Effector memory CD4-positive, alpha-beta T cell (primary cell): ENCODE measurements at places on chromosomes 7 and 10.

- DNase-seq, result no peak
Measured at GRCh38 chr10:62386356-62387320, 12.5 kb downstream of the ZNF365 start.

GRCh38 chr10:101650863-101651262 is 44.1 kb downstream of the FBXW4 start:
- DNase-seq, result no peak

DNA sequence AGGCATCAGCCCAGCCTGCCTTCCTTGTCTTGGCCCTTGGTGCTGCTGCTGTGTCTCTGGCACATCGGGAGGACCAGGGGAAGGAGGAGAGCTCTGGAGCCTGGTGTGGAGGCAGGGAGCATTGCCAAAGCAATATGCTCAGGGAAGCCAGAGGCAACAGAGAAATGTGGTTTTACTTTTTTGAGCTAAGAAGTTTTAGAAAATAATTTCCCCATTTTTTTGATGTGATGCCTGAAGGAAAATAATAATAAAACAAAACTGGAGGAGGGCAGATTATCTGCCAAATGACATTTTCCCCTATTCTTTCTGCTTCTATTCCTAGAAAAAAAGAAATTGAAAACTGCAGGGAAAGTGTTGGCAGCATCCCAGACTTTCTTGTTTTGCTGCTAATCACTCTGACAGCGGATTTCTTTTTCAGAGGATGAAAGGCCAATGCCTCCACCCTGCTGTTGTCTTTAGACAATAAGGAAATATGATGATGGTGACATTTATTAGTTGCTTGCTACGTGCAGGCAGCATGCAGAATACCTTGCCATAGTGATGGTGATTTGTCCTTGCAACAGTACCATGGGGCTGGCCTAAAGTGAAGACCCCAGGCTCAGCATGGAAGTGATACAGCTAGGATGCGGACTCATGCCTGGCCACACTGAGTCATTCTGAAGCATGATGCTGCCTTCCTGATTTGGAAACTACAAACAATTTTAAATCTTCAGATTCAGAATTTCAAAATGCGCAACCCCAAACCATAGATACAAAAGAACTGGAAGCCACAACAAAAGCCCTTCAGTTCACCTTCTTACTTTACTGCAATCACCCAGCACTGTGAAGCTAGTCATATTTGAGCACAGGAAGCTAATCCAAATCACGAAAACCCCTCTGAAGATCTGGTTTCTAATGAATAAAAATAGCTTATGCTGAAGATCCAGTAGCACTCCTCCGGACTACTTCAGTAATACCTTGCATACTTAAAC is 260.2 kb upstream of the TMEM72 start:
- no peak for DNase-seq

DNA sequence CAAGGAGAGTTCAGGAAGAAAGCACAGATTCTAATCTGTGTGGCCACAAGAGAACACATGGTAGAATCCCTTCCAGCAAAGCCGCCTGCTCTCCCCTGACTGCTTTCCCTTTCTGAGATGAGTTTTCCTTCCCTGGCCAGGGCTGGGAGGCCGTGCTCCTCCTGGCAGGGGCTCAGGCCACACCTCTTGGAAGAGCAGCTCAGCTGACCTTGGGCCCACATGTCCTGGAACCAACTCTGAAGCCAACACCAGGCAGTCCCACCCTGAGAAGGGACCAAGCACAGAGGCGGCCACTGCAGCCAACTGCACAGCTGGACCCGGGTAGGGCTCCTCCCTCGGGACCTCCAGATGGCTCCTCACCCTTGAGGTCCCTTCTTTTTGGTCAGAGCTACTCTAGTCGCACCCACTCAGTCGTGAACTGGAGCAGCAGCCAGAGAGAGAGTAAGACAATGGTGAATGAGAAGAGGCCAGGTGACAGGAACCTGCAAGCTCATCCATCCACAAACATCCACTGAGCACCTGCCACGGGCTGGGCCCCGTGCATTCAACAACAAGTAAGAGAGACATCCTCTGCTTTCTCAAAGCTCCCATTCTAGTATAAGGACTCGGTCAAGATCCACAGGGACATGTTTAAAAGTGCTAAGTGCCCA is 40.3 kb downstream of the FAM53B start:
- DNase-seq, result no peak

DNA sequence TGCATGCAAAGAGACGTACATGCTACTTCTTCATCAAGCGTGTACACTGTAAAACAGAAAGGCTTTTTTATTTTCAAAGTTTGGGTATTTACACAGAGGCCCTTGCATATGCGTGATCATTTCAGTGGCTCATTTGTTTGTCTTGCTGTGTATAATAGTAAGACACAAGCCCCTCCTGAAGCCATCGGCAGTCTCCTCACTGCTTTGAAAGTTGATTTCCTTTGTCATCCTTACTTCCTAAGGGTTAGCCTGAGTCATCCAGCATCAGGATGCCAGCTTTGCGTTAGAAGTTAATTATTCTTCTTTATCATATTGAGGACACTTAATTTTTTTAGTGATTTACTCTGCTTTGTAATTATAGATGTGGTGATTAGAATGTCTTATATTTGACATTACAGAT is 72.5 kb upstream of the CTBP2 start:
- DNase-seq, result no peak

- no peak for DNase-seq
Measured at GRCh38 chr7:70569335-70569819, 562.6 kb upstream of the GALNT17 start.

DNA sequence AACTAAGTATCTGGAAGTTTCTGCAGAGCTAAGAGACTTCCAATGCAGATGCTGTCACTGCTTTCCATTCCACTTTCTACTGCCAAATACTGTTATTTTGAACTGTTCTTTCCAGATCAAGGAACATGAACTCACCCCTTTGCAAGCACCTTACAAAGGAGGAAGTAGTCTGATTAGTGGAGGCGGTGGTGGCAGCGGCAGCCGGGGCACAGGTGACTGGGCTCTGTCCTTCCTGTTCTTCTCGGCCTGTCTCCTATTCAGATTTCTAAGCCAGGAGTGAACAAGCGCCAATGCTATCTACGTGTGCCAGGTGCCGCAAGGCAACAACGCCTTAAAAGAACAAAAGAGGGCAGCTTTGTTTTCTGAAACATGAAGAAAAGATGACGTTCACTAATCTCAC is 44.9 kb downstream of the BEND7 start:
- DNase-seq, result no peak

DNA sequence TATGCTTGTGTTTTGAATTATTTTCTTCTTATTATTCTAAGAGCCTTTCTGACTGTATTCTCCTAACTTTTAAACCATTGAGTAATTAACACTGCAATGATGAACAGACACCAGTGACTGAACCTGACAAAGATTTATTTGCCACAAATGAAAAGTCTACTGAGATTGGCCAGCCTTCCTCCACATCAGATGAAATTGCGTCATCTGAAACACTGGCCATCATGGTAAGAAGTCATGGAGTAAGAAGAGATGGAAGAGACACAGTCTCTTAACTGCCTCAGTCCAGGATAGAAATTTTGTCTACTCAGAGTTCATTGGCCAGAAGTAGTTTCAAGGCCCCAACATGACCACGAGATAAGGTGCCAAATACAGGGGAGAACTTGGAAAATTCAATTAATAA is 357.8 kb downstream of the BMPER start:
- DNase-seq, result no peak

DNA sequence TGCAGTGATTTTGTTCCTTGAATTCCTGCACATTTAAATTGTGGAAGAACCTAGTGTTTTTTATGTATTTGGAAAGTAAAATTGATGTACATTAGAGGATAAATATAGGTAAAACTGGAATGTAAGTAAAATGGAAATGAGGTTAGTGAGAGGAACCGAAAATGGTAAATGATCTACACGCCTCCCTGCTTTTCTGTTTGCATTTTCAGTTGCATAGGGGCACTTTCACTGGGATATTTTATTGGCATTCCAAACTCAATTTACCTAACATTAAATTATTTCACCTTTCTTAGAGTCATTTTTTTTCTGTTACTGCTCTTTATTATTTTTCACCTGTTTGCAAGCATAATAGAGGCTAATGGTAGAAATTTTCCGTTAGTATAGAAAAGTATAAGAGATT is 8.0 kb downstream of the CDK13 start:
- DNase-seq, result no peak

DNA sequence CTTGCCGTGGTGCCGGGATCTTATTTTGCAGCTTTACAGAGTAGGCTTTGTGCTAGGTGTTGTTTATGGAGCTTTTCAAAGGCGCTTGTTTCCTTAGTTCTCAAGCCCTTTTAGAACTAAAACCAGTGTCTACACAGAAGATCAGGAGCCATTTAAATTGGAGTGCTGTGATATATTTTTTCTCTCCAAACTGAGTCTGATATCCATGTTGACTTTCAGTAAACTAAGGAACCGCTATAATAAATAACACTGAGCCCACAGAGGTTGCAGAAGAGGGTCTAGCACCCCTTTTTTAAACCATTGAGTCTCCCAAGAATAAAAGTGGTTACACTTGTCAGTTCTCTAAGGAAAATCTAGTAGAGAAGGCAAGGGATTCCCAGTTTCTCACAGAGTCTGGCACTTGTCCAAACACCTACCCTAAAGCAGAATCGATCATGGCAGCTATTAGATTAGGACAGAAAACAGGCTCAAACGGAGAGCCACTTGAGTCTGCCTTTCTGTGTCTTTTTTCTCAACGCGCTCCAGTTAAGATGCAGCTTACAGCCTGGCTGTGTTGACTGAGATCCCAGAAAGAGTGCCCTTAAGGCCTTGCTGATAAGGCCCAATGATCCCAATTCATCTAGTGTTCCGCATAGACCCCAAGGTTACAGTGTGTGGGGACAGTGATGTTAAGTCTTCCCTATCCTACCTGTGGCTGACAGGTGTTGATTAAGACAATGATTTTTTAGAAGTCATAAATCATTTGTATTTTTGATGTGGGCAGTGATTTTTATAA is 804 bp downstream of the TMEM106B start:
- DNase-seq, result no peak

GRCh38 chr7:82595176-82595575 is 151.6 kb upstream of the CACNA2D1 start:
- no peak for DNase-seq

GRCh38 chr7:50141131-50141530 is 48.1 kb upstream of the ZPBP start:
- DNase-seq, result no peak

DNA sequence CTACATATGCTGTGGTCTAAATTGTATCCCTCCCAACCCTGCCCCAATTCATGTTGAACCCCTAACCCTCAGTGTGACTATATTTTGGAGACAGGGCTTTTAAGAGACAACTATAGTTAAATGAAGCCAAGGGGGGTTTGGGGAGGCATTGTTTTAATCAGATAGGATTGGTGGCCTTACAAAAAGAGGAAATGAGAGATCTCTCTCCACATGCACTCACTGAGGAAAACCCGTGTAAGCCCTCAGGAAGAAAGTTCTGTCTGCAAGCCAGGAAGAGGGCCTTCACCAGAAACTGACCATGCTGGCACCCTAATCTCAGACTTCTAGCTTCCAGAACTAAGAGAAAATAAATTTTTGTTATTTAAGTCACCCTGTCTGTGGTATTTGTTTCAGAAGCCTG is 276.7 kb downstream of the KIF20B start:
- no peak for DNase-seq

GRCh38 chr7:29527505-29528108 is 36.0 kb upstream of the PRR15 start:
- no peak for DNase-seq

DNA sequence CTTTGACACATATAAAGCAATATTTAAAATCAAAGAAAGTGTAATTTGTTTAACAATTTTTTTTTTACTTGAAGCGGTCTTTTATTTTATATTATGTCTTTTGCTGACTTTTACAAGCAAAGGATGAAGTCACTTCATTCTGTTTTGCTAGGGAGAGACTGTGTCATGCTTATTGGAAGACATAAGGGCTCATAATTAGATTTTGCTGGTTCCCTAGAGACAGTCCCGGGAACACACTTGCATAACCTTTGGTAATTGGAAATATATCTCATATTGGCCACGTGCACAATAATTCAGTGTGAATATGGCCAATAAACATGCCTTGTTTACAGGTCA is 448 bp upstream of the NET1 start:
- DNase-seq, result no peak

DNA sequence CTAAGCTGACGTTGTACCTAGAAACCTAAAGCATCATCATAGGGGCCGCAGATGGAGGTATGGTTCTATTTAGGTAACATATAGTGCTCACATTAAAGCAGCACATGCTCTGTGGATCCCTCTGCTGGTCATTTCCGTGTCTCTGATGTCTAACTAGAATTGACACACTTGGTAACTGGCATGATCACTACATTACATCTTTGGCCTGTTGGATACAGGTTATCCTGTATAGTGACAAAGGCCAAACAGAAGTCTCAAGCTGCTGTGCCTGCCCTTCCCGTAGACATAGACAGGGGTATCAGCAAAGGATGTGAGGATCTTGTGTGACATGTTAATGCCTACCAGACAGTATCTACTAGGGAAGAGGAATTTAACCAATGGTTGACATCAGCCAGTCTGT is 51.2 kb downstream of the KIF5B start:
- no peak for DNase-seq

DNA sequence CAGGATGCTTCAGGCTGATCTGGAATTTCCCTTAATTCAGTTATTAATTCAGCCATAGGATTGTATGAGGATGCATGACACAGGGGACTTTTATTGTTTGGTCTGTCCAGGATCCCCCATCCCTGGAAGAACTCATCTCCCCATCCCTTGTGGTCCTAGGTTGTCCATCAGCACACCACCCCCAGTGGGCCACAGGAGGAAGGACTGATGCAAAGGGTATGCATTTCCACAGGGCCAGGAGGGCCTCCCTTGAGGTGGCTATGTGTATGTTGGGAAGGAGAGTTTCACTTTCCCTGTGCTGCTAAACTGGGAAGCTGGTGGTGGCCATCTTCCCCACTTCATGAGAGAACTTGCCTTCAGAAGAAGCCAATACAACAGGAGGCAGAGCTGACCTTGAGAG is 44.6 kb upstream of the GRB10 start:
- DNase-seq, result no peak

DNA sequence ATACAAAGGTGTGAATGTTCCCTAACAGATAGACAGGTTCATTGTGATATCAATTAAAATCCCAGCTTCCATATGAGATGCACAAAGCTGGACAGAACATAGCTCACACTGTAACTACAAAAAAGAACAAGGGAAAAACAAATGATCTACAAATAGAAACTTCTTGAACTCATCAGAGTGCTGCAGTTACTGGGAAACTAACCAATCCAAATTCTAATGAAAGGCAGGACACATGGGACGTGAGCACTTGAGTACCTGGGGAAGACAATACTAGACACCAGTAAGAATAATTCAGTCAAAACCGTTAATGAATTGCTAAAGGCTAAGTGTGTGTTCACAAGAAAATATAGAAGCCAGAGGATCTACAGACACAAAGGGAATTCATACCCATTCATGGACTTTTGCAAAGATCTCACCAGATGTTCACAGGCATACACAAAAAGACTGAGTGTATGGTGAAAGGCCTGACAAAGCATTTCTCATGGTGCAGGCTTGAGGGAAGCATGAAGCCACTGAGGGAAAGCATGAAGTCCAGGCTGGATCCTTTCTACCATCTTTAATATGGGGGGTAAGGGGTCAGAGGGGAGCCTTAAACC is 7.8 kb upstream of the GPR22 start:
- DNase-seq, result no peak
